ENCODE measurements at places on chromosomes 16 and 17.

DNA sequence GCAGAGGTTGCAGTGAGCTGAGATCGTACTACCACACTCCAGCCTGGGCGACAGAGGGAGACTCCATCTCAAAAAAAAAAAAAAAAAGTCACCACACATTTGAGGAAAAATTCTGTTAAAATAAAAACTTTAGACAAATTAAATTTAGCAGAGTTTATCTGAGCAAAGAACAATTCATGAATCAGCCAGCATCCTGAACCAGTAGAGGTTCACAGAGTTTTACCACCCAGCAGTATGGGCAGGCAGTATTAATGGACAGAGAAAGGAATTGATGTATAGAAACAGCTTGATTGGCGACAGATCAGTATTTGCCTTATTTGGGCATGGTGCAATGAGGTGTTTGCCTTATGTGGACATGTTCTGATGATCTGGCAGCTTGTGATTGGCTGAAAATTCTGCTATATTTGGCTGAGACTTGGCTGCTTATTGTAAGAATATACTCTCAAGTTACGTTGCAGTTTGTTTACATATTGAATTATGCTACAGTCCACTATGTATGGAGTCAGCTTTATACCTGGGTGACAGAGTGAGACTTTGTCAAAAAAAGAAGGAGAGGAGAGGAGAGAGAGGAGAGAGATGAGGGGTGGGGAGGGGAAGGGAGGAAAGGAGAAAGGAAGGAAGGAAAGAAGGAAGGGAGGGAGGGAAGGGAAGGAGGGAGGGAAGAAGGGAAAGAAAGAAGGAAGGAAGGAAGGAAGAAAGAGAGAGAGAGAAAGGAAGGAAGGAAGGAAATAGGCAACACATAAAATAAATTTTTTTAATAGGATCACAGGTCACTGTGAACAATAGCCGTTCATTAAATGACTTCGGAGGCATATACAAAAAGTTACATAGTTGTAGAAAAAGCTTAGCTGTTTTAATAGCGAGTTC is 14.6 kb downstream of the ABCC3 start:
- no peaks in the 10 kb centered on the region for H3K27me3 ChIP-seq
- no peaks in the 10 kb centered on the region for H3K4me1 ChIP-seq
- H3K27ac ChIP-seq: no peak overlapping the region
- no peak overlapping the region for H3K4me3 ChIP-seq
- H3K36me3 ChIP-seq: no peaks in the 10 kb centered on the region
- no peak for DNase-seq

DNA sequence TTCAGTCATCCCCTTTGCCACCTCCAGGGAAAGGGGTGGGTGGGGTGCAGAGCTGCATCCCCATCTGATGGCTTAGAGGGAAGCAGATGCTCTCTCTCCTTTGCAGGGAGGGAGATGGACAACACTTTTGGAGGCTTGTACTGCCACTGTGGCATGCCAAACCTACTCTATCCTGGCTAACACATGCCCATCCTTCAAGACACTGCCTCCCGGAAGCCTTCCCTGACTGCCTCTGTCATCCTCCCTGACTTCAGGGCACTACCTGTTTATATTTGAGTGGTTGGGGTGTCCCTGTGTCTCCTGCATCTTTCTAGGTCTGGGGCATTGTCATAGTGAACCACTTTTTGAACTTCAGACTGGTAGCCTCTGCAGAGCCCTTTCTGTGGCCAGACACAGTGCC is 202.3 kb downstream of the ZNF423 start:
- no peaks in the 10 kb centered on the region for H3K27me3 ChIP-seq
- no peak overlapping the region for H3K27ac ChIP-seq
- H3K4me1 ChIP-seq: no peaks in the 10 kb centered on the region
- no peak overlapping the region for H3K4me3 ChIP-seq

GRCh38 chr16:11407047-11407982 is 62.1 kb downstream of the RMI2 start:
- no peaks in the 10 kb centered on the region for H3K4me1 ChIP-seq
- no peaks in the 10 kb centered on the region for H3K27me3 ChIP-seq
- H3K4me3 ChIP-seq: no peak overlapping the region
- no peak for DNase-seq
- H3K27ac ChIP-seq: no peak overlapping the region
- no peaks in the 10 kb centered on the region for H3K36me3 ChIP-seq

DNA sequence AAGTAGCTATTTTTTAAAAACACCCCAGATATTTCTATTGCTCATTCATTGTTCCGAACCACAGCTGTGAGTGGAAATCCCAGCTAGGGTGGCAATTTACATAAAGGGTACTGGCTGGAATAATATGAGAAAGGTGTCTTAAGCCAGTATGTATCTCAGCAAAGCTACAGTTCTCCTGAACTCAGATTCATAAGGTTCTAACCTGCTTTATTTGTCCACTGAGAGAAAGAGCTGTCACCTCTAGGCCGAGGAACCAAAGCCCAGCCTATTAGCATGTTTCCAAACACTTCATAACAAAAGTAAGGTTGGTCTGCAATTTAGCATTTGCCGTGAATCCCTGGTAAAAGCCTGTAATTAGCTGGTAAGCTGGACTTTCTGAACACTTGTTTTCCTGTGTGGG is 57.0 kb upstream of the CLEC19A start:
- no peak overlapping the region for H3K4me3 ChIP-seq
- no peak for DNase-seq
- H3K36me3 ChIP-seq: peaks cover 10% of the 10 kb centered on the region
- H3K4me1 ChIP-seq: peaks cover 33% of the 10 kb centered on the region
- peak overlapping the region; percentile 84 for H3K27ac ChIP-seq
